ENCODE measurements at places on chromosomes 1 and 21.
A peak's percentile ranks its signal among the peaks of the same experiment; 100 is the strongest.

- DNase-seq: no peak
These were observed 119.8 kb downstream of the RGS21 start for GRCh38 chr1:192436441-192437078.

GRCh38 chr21:35357041-35357780 is 308.1 kb upstream of the RUNX1 start:
- no peak for DNase-seq

DNA sequence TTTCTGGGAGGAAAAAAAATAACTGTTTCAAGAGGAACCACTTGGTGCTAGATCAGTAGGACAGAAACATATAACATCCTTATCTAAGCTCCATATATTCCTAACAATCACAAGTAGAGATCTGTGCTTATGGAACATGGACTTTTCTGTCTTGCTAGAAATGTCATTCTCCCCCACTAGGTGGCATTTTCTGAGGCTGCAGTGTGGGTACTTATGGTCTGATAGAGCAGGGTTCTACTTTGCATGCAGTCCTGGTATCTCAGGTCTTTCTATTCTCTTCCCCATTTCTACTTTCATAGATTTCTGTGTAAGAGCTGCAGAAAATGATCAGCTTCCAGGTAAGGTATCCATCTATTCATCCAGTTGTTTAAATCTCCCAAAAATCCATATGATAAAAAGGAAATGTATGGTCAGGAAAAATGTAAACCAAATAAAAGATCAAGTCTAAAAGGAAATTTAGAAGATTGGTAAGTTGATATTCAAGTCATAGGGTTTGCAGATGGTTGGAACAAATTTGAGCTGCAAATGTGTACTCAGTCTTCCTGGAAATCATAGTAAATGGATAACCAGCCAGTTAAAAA is 1.5 kb downstream of the ZNF684 start:
- peak; percentile 56 for DNase-seq

GRCh38 chr21:40481764-40482163 is 365.2 kb downstream of the DSCAM start:
- no peak for DNase-seq

DNA sequence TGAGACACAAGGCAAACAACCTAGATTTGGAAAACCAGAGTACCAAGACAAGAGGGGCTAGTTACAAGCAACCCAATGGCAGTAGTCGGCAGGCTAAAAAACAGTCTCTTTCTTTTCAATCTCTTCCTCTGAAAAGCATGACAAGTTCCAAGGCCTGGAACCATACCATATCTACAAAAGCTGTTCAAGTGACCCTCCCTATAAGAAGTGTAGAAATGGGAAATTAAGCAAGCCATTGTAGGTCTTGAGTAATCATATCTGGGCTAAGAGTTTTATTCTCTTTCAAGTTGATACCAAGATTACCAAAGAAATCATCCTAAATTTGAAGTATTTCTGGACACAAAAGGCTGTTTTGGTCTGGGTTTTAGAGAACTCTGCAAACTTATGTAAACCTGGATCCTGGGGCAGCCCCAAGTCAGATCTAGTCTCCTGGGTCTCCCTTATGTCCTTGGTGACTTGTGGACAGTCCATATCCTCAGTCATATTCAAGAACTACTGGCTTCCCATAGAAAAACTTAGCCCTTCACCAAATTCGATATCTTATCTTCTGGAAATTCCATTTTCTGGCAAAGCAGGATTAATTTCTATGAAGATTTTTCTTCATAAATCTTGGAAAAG is 24.7 kb downstream of the FMO3 start:
- DNase-seq: no peak

DNA sequence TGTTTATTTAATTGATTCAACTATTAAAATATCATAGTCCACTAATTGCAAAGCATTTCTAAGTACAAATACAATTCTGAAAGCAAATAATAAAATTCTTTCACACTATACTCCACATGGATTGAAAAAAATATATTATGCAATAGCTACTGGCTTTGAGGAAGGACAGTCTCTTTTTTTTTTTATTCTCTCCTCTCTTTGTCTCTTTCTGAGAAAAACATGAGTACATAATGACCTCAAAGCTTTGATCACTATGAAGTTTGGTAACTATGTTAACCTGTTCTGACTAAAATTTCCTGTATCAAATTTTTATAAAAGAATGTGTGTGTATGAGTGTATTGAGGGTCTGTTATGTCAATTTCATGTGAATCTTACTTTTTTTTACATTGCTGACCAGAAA is 96.2 kb downstream of the RGS2 start:
- DNase-seq: no peak

- DNase-seq: no peak
These were observed 118.4 kb downstream of the RHOU start for GRCh38 chr1:228853637-228854036.

DNA sequence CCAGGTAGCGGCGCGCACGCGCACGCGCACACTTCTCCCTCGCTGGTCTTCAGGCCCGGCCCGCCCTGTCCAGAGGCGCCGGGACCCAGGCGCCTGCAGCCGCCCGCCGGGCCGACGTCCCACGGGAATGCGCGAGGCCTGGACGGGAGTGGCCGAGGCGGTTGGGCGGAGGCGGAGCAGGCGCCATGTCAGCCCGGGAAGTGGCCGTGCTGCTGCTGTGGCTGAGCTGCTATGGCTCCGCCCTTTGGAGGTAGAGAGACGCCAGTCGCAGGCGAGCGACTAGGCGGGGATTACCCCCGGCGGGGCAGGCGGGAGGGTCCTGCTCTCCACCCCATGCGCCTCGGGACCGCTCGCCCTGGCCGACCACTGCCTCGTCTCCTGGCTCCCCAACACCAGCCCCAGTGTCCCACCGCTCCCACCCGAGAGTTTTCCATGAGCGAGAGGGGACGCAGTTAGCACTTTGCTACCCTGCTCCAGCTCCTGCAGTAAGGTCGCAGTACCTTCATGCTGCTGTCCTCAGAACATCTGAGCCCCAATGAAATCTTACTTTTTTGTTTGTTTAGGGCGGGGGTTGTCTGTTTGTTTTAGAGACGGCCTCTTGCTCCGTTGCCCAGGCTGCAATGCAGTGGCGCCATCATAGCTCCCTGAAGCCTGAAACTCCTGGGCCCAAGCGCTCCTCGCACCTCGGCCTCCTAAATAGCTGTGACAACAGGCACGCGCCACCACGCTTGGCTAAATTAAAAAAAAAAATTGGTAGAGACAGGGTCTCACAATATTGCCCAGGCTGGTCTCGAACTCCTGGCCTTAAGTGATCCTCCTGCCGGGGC is at the start of gene CATSPERE:
Gene CATSPERE, plus strand, starts transcription at position 29 of the 827 bp plus-strand sequence. Its CDS starts 157 bp downstream, at position 186.
- peak; percentile 73 for DNase-seq

- DNase-seq: no peak
These were observed 331.9 kb downstream of the NPHP4 start for GRCh38 chr1:5660141-5660935.

DNA sequence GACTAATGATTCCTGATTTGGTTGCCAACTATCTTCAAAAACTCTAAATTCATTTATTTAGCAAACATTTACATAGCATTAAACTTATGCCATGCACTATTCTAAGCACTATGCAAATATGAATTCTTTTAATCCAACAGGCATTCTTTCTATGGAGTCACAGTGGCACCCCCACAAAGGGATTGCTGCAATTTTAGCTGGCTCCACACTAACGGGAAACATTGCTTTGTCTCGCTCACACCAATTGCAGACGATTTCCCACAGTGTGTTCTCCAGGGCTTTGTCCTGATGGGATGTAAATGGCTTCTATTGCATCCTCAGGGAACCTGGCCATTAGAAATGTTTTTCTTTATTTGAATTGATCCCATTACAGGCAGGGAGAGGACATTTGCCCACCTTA is 259.1 kb downstream of the BARHL2 start:
- no peak for DNase-seq

DNA sequence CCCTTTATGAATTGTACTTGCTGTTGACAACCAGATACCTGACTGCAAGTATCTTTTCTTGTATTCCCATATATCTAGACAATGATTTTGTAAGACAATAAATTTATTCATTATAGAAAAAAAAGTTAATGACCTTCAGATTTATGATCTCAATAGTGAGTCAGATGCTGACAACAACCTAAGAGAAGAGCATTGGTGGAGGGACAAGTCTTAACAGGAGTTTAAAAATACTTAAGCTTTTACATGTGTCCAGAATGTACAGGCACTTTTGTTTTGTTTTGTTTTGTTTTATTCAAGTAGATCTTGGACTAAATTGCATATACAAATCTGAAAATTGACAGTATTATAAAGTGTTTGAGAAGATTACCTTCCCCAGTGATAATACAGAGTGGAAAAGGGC is 1544.6 kb upstream of the B3GALT2 start:
- no peak for DNase-seq

- no peak for DNase-seq
These were observed 65.2 kb upstream of the ABCG1 start for GRCh38 chr21:42153746-42154145.

GRCh38 chr1:24803987-24804530 is 58.8 kb downstream of the CLIC4 start:
- no peak for DNase-seq

- DNase-seq: no peak
These were observed 92.2 kb downstream of the SLC44A5 start for GRCh38 chr1:75518686-75519085.

GRCh38 chr1:179825206-179825605 is 52.4 kb downstream of the TOR1AIP2 start:
- no peak for DNase-seq

DNA sequence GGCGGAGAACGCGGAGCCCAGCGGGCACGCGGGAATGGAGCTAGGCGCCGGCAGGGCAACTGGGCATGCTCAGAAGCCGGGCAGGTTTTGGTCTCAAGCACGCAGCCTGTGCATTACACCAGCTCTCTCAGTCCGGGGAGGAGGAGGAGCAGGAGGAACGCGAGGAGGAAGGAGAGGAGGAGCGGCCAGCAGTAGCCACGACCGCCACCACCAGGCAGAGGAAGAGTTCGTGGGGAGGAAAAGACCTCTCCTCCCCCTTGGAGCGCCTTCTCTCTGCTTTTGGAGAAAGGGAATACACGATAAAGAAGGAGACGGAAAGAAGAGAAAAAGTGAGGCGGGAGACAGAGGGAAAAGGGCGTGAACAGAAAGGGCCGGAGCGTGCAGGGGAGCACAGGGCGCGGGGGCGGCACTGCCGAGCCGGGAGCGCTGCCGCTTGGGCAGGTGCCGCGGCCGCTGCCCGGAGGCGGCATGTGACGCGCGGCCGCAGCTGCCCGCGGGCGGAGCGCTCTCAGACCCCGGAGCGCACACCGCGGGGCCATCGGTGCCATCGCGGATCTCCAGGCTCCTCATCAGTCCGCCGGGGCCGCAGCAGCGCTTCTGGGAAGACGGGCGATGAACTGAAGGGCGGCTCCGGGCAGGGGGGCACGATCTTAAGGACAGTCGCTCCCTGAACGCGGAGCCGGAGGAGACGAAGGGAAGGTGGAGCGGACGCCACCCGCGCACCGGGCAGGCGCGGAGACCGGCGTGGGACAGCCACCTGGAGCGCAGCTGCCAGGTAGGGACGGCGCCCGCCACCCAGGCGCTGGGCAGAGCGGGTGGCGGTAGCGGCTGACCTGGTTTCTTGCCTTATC is at the start of gene CHRM3:
Gene CHRM3, plus strand, starts transcription at position 116 of the 851 bp plus-strand sequence. CDS start 520,884 bp downstream, outside the sequence.
- DNase-seq: no peak

DNA sequence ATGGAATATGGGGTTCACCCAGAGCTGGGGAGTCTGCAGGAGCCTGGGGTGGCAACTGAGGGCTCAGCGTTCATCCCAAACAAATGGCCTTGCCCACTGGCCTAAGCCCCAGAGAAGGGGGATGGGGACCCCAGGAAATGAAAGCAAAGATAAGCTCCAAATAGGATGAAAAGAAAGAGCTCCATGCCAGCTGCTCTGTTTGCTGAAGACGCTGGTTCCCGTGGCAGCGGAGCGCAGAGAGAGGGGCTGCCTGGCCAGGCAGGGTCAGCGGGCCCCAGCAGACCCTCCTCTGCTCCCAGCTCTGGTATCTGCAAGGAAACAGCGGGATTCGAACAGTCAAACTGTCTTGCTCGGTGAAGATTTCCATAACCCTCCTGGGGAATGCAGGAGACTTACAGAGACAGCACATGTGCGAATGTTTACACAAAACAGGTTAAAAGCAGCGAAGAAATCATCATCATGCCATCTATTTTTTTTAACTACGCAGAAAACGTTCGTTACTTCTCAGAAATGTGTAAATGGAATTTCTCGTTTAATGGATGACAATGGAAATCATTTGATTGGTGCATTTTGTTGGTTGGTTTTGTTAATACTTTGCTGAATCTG is 94.4 kb downstream of the PDE9A start:
- no peak for DNase-seq

DNA sequence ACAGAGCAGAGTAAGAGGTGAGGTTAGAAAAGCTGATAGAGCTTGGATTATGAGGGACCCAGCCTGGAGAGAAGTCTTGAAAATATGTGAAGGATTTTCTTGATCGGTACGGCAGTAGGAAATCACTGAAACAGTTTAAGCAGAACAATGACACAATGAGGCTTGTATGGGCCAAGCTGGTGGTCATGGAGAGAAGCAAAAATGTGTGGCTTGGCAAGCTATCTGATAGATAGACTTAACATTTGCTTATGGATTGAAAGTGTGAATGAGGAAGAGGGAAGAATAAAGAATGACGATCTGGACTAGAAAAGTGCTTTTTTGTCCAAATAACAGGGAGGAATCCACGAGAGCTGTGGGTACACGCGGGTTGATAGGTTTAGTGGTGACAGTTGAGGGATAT is 15.4 kb upstream of the XPR1 start:
- no peak for DNase-seq

DNA sequence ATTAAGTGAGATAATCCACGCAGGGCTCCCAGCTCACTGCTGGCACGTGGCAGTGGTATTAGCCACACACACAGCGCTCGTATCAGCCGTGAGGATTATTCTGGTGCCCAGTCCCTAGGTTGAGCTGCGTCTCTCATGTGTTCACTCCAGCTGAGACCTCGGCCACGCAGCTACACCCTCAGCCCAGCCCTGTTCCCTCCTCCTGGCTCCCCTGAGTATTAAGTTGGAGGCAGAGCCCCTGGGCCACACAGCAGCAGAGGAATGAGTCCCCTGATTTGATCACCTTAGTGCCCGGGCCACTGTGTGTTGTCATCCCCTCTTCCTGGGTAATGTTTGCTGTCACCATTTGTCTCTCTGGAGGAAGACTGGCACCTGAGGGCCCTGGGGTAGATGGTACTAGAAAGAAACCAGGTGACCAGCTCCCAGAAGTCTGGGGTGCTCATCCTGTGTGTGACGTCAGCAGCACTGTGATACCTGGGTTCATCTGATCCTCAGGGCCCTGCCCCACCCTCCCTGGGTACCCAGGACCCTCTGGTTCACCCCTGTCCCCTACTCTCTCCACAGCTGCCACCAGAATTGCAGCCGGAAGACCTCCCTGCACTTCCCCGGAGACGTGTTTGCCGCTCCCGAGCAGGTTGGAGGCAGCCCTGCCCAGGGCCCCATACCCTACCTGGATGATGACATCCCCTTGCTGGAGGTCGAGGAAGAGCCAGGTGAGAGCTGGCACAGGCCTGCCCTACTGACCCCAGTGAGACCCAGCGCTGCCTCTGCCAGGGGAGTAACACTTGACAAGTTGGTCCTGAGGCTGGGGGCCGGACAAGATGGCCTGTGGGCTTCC is 40.1 kb downstream of the DISP3 start:
- no peak for DNase-seq

DNA sequence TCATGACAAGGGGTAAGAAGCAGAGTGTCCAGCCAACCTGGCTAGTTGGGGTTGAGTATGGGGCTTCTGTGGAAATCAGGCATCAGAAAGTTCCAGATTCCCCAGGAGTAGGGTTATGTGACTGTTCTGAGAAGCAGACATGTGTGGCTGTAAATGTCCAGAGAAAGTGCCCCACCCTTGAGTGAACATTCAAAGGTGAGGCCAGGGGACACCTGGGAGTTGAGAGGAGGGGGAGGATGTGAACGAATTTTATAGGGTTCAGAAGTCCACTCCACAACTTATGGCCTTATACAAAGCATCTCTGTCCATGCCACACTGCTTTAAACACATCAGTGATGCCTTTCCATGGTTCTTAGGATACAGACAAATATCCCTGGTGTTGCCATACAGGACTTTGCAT is 133.3 kb downstream of the IGSF21 start:
- DNase-seq: no peak

Data from HL-60 (cell line).